ENCODE measurements at places on chromosomes 2 and 18. TPM values are rescaled to one million over a fixed set of nuclear protein-coding genes. Genes with fewer than 3 reads are reported as not detected.

GRB14 gene
- 15.5 TPM for total RNA-seq

- no peak for DNase-seq
Observed at GRCh38 chr2:111095434-111095833, 25.3 kb upstream of the BCL2L11 start.

GRCh38 chr2:198374375-198375082 is 570.1 kb downstream of the PLCL1 start:
- DNase-seq, result no peak

DNA sequence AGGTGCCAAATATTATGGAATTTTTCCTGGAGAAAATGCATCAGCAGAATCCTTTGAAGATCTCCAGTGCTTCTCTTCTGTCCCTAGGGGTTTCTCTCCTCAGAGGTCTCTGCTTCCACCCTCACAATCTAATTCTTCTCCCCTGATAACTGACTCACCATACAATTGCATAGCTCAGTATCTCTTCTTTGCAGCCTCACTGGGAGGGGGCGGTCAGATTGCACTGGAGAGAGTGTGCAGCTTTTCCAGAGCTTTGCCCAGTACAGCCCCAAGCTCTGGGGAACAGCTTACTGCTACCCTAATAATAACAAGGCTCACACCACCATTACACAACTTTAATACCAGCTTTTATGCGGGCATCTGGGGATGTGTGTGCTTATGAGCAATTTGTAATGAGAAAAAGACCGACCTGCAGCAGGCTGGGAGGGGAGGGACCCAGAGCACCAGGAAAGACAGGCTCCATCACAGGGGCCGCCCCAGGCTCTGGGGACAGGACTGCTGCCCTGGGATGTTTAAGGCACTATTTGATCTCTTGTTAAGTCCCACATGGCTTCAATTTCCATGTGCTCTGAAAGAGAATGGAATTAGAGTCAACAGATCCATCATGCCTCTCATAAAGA is 276.6 kb upstream of the SIX2 start:
- DNase-seq, result no peak

DNA sequence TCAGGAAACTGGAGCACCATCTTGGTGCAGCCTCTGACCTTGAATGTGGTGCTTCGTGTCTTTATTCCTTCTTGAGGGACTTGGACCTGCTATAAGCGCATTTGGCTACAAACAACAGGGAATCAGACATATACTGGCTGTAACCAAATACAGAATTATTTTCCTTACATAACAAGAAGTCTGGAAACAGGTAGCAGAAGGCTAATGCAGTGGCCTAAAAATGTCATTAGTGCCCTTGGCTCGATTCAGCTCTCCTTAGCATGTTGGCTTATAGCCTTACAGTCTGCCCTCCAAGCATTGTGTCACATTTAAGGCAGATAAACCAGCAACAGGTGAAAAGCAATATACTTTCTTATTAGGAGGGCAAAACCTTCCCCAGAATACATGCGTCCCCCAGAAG is 655.4 kb downstream of the XIRP2 start:
- no peak for DNase-seq

TPO gene
- total RNA-seq, result 0.08 TPM

DES gene
- 12,280 TPM for total RNA-seq

- no peak for DNase-seq
Observed at GRCh38 chr2:20880221-20880771, 57.4 kb upstream of the LDAH start.

KLF7 gene
- 29.9 TPM for total RNA-seq

GRCh38 chr2:113070606-113070975 is 2.8 kb downstream of the IL1F10 start:
- no peak for DNase-seq

GRCh38 chr2:180705122-180705521 is 275.3 kb upstream of the UBE2E3 start:
- DNase-seq, result no peak

IL36G gene
- not detected for total RNA-seq

- no peak for DNase-seq
Observed at GRCh38 chr2:120251880-120252224, 800 bp upstream of the RALB start.

DNA sequence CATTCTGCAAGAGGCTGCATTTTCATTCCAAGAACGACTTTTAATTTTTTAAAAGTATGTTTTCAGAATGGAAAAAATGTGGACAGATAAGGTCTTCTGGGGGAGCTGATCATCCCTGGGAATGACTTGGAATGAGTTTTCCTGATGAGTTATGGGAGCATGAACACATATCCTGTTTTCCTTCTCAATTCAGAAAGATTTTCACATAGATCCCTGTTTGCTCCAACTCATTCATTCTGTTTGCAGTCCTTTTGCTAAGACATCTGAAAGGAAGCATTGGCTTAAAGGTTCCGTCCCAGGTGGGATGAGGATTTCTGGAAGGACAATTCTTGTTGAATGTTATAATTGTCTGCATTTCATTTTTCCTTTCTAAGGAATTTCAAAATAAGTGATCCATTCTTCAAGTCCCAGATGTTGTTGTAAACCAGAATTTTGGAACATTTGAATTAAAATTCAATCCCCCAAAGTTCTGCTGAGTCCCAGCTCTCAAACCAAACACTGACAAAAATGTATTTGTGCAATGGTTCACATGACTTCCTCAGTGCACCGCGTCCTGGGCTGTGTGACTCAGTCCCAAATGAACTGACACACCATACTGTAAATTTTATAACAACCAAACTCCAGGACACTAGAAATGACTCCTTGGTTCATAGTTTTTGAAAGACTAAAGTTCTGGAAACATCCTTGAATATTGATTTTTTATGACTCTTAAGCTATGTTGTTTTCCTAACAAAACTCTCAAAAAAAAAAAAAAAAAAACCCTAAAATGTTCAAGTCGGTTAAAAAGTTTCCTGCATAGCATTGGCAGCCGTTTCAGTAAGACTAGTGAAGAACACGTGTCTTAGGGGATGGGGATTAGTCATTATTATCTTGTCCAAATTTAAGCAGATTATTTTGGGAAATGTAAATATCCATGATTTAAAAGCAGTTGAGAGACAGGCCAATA is 281.8 kb upstream of the TCF4 start:
- peak; percentile 77 for DNase-seq

DNA sequence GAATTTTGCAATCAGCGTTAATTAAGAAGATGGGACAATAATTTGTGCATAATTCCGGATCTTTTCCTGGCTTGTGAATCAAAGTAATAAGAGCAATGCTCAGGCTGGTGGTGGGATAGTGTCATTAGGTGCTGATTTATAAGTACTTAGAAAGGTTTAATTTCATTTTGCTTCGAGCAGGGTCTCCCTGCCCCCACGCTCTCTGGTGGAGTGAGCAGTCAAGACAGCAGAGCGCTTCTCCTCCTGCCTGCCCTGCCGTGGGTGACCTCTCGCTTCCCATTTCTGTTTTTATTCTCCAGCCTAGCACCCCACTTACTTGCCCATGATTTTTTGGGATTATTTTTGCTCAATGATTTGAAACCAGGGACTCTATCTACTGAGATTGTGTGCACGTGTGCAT is 7.1 kb downstream of the ASB18 start:
- peak; percentile 34 for DNase-seq

DNA sequence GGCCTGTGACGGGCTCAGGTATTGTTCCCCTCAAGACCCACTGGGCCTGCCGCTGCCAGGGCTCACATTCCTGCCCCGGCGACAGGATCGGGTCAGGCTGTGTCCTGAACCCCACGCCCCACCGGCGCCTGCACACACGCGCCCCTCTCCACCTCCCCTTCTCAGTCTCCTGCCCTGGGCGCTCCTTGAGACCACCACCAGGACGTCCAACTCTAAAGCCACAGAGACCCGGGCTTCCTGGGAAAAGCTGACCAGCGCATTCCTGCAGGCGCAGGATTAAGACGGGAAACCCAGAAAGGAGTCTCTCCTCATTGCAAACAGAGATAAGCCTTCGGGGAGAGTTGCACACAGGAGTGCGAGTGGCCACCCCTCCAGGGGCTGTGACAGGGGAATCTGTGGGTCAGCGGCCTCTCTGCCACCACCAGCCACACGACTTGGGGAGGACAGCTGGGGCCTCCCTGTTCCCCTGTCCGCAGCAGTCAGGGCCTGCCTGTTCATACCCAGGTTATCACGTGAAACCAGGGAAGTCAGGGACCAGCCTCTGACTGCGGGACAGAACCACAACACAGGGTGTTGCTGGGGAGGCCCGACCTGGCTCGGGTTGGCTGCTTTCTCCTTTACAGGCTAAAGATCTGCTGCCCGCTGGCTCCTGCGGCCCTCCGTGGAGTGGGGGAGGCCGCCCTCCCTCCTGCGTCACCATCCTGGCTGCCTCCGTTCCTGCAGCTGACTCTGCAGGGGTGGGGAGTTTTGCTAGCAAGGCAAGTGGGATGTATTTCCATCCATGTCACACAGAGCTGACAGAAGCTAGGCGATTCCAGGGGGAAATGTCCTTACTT is 88.8 kb downstream of the ZCCHC2 start:
- no peak for DNase-seq

- no peak for DNase-seq
Observed at GRCh38 chr18:13003466-13003896, 12.3 kb downstream of the CEP192 start.

RAB11FIP5 gene
- total RNA-seq, result 28.6 TPM

- DNase-seq, result peak; percentile 9
Observed at GRCh38 chr2:15763822-15764682, 172.4 kb downstream of the DDX1 start.

- no peak for DNase-seq
Observed at GRCh38 chr2:181697126-181697525, 16.8 kb upstream of the NEUROD1 start.

GRCh38 chr2:240355001-240355891 is 80.2 kb upstream of the GPC1 start:
- DNase-seq, result no peak

GRCh38 chr2:198953328-198953727 is 504.4 kb downstream of the SATB2 start:
- DNase-seq, result no peak

DNA sequence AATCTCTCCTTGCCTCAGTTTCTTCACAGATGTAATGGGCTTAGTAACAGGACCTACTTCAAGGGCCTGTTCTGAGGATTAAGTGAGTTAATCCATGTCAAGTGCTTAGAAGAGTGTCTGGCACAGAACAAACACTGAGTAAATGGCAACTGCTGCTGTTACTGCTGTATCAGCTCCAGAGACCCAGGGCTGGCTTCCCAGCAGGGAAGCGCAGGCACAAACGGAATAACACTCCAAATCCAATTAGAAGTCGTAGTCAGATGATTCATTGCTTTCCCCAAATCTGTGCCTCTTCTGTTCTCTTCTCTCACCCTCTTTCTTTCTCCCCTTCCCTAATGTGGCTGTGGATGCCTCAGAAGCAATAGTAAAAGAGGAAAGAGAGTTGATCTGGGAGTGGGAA is 101.1 kb upstream of the FZD7 start:
- DNase-seq, result no peak

FHOD3 gene
- total RNA-seq, result 114 TPM

DNA sequence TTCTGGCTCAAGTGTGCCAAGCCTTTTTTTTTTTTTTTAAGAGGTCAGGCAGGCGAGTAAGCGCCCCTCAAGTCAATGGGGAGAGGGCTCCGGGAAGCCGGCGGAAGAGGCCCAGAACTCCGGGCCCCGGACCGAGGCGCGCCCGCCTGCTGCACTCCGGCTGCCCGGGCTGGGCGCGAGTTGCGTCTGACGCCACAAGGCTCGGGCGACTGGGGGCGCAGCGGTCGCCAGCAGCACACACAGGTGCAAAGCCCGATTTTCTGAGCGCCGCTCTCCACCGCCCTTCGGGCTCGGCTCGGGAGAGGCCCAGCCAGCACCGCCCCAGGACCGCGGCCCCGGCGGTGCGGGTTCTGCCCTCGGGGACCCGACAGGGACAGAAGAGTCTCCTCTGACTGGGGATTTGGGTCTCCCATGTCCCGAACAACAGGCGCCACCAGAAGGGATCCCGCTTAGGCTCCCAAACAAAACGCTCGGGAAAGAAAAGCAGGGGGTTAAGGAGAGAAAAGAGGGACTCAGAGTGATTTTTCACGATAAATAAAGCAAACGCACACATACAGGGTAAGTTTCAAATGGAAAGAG is 787 bp downstream of the ERBB4 start:
- DNase-seq, result no peak

RPS27A gene
- total RNA-seq, result 1,505 TPM

- no peak for DNase-seq
Observed at GRCh38 chr2:222134654-222135053, 164.1 kb downstream of the PAX3 start.

RGPD3 gene
- 0.48 TPM for total RNA-seq

DNA sequence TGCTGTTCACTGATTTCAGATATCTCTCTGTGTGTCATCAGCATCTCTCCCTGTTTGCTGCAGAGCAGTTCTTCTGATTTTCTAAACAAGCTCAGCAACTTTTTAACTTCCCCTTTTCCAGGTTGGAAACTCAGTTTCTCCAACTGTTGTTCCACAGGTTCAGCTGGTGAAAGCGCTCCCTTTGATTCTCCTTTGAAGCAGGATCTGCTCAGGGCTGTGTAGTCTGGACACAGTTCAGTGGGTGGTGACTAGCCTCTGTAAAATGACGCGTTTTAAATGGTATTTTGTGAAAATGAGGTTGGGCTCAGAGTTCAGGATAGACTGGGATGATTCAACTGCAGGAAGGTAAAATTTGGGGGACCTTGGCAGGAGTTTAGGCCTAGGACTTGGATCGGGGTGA is 106.3 kb downstream of the TRIM43 start:
- DNase-seq, result no peak

RNU2-63P gene
- not detected for total RNA-seq

ASB18 gene
- 7.6 TPM for total RNA-seq

GRCh38 chr18:47968006-47968676 is 37.7 kb upstream of the SMAD2 start:
- DNase-seq, result no peak

PDE11A gene
- not detected for total RNA-seq

DNA sequence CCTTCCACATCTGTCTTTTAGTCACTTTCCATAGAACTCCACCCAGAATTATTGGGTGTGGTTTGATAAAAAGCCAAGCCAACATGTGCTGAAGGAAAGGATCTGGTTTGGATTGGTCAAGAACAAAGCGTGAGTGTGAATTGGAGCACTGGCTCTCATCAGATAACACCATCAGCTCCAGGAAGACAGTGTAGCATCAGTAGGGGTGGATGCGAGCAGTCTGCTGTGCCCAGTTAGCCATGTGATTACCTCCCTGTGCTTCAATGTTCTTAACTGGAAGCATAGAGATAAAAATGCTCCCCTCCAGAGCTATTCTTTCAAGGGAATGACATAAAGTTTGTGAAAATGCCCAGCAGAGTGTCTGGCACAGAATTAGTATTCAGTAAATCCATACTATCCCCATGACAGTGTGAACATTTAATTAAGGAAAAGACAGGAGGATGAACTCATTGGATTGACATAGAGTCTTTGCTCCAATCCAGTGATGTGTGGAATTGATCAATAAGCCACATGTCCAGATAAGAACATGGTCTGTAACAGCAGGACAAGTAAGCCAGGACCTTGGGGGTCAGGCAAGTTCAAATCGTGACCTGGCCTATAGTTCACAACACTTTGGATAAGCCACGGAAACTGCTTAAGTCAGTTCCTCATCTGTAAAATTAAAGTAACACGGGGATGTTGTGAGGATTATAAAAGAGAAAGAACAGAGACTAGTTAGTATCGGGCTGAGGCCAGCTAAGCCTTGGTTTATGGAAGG is 68.0 kb downstream of the FAM124B start:
- no peak for DNase-seq

Measured in right atrium auricular region (tissue), 2 donors.